ENCODE measurements at places on chromosomes 11 and 22.

DNA sequence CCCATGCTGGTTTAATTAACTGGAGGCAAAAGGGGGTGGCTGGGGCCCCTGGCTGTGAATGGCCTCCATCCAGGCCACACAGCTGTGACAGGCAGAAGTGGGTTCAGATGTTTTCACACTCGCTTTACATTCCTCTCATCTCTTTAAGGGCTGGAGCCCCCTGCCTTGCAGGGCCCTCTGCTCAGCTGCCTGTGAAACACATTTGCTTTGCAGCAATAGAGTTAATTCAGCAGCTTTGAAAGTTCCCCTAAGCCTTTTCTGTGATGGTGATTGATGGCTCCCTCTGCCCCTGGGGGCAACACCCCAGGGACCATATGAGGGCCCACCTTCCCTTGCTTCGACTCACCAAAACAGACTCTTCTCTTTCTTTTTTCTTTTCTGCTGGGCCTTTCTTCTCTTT lies 139.3 kb downstream of the FEZ1 start:
- DNase-seq: no peak

DNA sequence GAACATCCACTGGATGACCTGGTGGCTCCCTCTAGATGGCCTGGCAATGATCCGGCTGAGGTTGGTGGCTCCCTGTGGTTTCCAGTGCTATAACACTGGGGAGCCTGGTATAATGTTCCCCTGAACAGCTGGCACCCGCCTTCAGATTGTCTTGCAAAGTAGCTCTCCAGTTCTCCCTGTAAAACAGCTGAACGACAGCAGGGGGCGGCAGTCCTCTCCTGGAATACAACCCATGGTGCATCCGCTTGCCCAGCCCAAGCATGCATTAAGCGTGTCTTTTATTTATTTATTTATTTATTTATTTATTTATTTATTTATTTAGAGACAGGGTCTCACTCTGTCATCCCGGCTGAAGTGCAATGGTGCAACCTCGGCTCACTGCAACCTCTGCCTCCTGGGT lies 258.9 kb downstream of the BUD13 start:
- DNase-seq: peak; percentile 35

- DNase-seq: peak; percentile 97
Measured at GRCh38 chr11:57324886-57325734, at the start of gene TNKS1BP1. TNKS1BP1 (minus strand) TSS chr11:57324952; CDS start chr11:57321885, 3,067 bp downstream.

GRCh38 chr11:520428-521176 lies 13.6 kb upstream of the RNH1 start:
- DNase-seq: peak; percentile 36

GRCh38 chr22:49004484-49005399 lies 822.9 kb downstream of the BRD1 start:
- DNase-seq: no peak
